ENCODE measurements at places on chromosomes 6 and 20.

GRCh38 chr6:162940426-162940825, 212.7 kb downstream of the PACRG start:
- DNase-seq: no peak

- DNase-seq: no peak
Observed at GRCh38 chr20:44001667-44002596, 87.3 kb downstream of the TOX2 start.

GRCh38 chr20:38345643-38346042, 639 bp upstream of the LBP start:
- DNase-seq: no peak

- DNase-seq: no peak
Observed at GRCh38 chr20:44584162-44584561, 1.8 kb downstream of the PKIG start.

DNA sequence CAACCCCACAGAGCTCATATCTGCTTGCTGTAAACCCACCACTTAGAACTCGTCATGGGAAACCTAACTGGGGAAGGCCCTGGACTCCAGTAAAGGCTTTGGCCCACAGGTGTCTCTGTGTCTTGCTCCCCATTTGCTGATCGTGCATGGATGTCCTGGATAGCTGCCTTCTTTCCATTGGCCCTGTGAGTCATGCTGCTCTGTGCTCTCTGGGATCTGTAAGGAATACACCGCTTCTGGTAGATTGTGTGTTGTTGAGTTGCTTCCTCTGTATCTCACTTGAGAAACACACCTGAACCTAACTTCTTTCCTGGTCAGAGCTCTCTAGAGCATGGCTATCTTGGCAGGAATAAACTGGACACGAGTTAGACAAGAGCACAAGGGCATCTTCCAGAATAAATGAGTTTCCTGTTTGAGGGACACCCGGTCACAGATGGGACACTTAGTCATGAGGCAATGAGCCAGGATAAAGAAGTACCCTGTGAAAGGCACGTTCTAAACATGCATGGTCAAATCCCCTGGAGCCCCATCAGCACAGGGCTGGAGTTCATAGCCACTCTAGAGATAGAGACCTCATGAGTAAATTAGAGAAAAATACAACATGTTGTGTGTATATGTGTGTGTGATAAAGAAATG, 99.6 kb upstream of the TMEM170B start:
- DNase-seq: no peak

DNA sequence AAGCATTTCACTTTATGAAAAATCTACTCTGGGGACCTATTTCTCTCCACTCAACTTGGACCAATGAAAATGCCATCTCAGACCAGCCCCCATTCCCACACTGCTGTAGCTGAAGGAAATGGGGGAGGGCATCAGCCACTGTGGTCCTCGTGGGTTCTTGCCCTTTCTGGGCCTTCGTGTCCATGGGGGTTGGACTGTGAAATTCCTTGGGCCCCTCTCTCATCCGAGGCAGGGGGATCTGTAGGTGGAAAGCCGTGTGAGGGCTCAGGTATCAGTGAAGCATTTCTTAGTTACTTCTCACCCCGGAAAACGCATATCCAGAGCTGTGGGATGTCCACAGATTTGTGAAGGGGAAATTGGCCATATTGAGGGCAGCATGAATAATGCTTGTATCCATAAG, 147.9 kb downstream of the CDC5L start:
- no peak for DNase-seq

DNA sequence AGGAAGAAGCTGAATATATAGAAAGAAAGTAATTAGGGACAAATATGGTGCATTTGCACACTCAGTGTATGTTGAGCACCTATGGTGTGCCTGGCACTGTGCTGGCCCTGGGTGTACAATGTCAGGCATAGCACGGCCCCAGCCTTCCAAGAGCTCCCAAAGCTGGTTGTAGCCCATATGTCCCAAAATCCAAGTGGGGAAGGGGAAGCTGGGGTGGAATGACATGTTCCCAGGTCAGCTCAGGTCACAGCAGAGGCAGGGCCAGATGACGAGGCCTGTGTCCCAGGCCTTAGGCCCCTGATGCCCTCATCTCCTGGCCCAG, 170.0 kb downstream of the VEGFA start:
- no peak for DNase-seq

- DNase-seq: peak; percentile 58
Observed at GRCh38 chr6:125597411-125598253, 151.8 kb upstream of the HEY2 start.

DNA sequence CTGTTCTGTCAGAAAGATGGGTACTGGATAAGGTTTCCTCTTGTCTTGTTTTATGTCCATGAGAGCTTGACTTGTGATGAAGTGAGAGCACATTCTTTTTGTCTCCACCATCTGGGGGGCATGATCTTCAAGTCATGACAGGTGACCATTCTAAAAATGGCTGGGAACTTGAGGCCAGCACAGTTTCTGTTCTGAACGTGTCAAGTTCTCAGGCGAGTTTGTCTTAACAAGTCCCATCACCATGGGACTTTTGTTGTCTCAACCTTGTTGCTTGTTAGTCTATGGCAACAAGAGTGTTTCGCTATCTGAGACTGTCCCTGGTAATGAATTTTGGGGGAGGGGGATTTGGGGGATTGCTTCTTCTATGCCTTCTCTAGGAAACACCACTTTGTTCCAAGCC, 25.6 kb upstream of the ENPP4 start:
- DNase-seq: no peak

DNA sequence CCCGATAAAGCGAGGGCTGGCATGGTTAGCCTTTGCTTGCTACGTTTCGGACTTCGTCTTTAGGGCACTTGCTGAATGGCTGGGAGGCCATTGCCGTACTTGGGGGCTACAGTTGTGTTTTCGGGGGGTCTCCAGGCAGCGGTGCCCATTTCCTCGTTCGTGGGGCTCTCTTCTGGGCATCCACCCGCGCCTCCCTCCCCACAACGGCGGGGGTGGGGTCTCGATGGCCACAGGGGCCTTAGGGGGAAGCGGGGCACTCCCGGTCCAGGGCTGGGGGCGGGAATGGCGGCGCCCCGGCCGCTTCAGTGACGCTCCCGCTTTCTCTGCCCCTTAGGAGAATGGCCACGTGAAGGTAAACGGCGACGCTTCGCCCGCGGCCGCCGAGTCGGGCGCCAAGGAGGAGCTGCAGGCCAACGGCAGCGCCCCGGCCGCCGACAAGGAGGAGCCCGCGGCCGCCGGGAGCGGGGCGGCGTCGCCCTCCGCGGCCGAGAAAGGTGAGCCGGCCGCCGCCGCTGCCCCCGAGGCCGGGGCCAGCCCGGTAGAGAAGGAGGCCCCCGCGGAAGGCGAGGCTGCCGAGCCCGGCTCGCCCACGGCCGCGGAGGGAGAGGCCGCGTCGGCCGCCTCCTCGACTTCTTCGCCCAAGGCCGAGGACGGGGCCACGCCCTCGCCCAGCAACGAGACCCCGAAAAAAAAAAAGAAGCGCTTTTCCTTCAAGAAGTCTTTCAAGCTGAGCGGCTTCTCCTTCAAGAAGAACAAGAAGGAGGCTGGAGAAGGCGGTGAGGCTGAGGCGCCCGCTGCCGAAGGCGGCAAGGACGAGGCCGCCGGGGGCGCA, 2.4 kb downstream of the MARCKS start:
- no peak for DNase-seq

GRCh38 chr6:15505463-15505918, 157.3 kb downstream of the DTNBP1 start:
- peak; percentile 49 for DNase-seq

GRCh38 chr20:12053353-12053752, 135.7 kb downstream of the BTBD3 start:
- no peak for DNase-seq

GRCh38 chr6:52514514-52514913, 62.3 kb downstream of the TRAM2 start:
- DNase-seq: no peak

GRCh38 chr6:130189531-130190397, 33.0 kb downstream of the SAMD3 start:
- peak; percentile 58 for DNase-seq

Measured in left hindlimb (tissue), 1 donor.